Stimulated activated CD4-positive, alpha-beta T cell treated with anti-CD3 and anti-CD28 coated beads, Interleukin-15, amount 100 ng/mL, for 48 hours (primary cell): ENCODE measurements at places on chromosomes 7 and 10.

- DNase-seq, result no peak
Observed at GRCh38 chr7:136900005-136900404, 31.6 kb downstream of the CHRM2 start.

- no peak for DNase-seq
Observed at GRCh38 chr10:27815846-27816245, 70.2 kb upstream of the MKX start.

GRCh38 chr7:1853986-1854865 is 184.1 kb downstream of the ELFN1 start:
- no peak for DNase-seq

- DNase-seq, result no peak
Observed at GRCh38 chr10:96673318-96674099, 46.8 kb downstream of the PIK3AP1 start.

- no peak for DNase-seq
Observed at GRCh38 chr7:68722044-68722443, 876.2 kb upstream of the AUTS2 start.

DNA sequence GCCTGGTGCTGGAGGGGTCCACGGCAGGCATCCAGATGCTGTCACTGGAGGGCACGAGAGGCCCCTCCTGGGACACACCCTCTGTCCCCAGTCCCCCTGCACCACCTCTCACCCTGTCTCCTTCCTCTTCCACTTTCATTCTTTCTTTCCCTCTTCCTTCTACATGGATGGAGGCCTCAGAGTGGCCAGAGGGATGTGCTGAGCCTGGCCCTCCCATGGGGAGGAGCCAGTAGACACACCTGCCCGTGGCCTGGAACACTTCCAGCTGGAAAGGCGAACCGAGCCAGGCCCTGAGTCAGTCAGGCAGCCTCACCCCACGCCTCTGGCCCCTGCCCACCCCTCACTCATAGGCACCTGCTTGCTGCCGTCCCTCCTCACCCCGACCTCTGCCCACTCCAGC is 55.9 kb upstream of the MXI1 start:
- no peak for DNase-seq

GRCh38 chr7:80263821-80264220 is 129.2 kb downstream of the GNAI1 start:
- DNase-seq, result no peak

DNA sequence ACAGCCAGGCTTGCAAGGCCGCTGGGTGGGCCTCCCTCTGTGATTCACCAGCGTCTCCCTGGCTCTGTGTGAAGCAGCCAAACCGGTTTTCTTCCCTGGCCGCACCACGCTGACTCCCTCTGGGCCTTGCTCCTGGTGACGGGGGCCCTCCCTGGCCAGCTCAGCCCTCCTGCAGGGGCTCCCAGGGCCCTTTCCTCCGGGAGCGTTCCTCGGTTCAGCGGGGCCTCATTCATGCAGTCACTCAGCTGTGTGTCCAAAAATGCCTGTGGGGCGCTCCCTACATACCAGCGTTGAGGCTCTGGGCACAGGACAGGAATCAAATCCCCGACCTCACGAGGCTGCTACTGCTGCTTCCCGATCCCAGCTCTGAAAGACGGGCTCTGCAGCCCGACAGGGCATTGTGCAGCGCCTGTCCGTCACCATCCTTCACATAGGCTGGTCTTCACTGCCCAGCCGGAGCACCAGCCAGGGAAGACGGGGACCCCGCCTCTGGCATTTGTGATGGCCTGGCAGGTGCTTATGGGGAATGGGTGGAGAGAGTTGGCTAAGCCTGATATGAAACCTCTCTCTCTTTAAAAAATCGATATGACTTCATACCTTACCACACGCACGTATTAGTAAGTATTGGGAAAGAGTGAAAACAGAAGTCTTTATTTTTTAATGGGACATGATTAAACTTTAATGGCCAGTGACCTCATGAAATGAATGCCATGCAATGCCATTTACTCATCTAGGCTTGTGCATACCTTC is 110.0 kb upstream of the SHH start:
- DNase-seq, result no peak

DNA sequence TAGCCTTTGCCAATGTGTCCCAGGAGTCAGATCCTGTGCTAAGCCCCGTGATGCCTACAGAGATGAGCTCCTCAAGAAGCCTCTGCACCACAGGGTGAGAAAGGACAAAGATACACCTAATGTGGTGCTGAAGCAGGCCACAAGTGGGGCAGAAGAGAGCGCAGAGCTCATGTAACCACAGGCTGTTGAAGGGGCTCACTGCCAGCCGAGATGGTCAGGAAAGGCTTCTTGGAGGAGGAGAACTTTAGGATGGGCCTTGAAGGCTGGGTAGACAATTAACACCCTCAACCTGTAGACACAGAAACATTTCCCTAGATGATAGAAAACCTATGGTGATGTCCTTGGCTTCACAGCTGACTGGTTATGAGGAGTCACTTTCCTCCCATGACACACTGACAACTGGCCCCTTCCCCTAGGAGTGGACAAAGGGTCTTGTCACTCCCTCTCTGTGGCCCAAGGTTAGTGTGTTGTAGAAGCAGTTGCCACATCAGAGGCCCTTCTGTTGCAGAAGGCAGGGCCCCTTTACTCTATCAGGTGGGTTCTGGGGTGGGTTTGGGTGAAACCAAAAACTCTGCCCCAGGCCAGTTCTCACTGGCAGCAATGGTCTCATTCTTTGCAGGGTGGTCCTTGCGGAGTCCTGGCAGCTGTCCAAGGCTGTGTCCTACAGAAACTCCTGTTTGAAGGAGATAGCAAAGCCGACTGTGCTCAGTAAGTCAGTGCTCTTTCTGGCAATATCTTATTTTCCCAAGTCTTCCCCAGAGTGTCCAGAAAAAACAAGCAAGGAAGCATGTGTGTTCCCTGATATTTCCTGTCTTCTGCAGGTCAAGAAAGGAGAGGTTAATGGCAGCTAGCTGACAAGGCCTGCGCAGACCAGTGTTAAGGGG is 69.2 kb downstream of the MINDY4 start:
- DNase-seq, result no peak

DNA sequence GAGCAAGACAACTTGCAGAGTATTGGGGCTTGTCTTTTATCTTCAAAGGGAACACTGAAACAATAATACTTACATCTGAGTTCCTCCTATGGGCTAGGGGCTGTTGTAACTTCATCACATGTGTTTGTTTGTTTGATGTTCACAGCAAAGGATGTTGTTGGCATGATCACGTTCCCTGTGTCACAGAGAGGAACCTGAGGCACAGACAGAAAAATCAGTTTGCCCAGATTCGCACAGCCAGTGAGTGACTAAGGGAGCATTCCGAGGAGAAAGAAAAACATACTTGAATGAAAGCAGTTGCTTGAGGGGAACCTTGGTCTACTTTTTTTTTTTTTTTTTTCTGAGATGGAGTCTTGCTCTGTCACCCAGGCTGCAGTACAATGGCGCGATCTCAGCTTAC is 87.2 kb upstream of the PFKP start:
- DNase-seq, result no peak

DNA sequence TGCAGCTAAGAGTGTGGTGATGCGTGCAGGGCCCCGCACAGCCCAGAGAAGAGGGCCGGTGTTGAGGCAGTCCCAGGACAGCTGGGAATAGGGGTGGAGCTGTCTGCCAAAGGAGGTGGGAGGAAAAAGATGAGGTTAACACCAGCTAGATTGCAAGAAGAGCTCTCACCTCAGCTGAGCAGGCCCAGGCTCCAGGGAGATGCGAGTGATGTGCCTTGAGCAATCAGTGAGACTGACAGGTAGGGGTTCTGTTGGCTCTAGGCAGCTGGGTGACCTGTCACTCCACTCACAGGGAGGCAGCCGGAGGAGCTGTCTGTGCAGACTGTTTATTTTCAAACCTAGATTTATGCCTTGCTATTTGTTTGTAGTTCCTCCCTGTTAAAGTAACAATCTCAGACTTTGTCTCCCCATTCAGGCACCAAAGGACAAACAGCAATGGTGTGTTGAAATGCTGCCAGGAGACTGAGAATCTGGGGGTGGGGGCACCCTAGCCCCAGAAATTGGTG is 205.1 kb upstream of the CXCL12 start:
- DNase-seq, result no peak

DNA sequence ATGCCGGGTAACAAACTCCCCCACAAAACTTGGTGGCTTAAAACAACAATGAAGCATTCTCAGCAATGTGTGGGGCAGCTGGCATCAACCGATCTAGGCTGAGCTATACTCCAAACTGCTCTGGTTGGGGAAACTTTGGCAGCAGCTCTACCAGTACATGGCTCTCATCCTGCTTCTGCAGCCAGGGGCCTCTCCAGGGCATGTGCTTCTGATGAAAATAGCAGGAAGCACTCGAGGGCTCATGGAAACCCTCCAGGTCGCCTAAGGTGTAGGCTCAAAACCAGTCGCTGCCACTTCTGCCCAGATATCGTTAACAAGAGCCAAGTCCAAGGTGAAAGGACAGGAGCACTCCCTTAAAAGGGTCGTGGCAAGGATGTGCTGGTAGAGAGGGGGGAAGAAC is 134.1 kb downstream of the TEX36 start:
- no peak for DNase-seq

DNA sequence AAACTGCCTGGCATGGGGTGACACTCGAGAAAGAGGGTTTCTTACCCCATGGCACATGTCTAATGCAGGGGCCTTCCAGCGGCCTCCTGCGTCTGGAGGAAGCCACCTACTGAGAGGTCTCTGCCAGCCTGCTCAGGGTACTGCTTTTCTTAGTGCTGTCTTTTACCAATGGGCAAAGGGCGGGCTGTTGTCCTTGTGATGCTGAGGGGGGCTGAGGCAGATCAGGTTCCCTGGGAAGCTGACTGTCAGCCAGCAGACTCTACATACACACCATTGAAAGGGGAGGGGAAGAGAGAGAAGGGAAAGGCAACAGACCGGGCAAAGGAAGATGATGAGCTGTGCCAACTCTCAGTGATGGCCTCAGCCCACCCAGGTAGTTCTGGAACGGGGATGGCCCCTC is 48.7 kb downstream of the COL13A1 start:
- no peak for DNase-seq

DNA sequence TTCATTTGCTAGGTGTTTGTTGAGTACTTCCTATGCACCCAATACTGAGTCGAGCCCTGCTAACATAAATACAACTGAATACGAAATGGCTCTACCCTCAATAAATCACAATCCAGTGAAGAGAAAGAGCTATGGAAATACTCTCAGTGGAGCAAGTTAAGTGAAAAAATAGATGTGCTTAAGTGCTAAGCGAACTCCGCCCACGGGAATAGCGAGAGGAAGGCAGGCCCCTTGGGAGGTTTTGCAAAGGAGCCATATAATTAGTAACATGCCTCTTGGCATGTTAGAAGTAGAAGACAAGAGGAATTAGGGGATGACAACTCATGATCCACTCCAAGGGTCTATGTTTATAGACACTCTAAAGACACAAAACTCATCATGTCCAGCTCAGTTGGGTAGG is 42.8 kb upstream of the TSPAN33 start:
- DNase-seq, result no peak

GRCh38 chr10:113643183-113643582 is 20.7 kb downstream of the NRAP start:
- no peak for DNase-seq

- DNase-seq, result no peak
Observed at GRCh38 chr7:106365252-106366005, 80.6 kb upstream of the NAMPT start.

DNA sequence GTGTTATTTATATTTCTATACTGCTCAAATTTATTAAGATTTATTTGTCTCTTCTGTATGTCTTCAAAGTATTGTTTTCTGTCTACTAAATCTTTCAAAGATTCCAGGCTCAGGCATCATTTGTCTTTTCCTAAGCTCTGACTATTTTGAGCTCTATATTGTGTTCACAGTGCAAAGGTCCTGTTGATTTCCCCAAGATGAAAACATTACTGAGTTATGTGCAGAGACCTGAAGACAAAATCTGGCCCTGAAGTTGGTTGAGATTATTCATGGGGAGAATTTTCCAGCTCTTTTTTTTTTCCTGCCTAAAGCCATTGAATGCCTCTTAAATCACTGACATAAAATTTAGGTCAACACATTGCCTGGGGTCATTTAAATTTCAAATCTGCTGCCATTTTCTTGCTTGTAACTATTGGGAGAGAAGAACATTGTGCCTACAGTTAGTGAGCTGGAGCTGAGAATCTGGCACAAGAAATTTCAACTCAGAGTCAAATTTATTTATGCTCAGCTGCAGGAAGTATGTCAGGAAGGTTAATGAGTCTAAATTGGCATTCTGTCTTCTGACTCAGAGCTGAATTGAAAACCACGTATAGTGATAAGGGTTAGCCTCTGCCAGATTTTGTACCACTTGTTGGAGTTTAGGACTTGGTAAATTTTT is 31.6 kb downstream of the CSTF2T start:
- DNase-seq, result no peak

- no peak for DNase-seq
Observed at GRCh38 chr7:156309016-156309620, 331.5 kb upstream of the RNF32 start.

- DNase-seq, result no peak
Observed at GRCh38 chr7:8753355-8753754, 319.9 kb downstream of the NXPH1 start.

DNA sequence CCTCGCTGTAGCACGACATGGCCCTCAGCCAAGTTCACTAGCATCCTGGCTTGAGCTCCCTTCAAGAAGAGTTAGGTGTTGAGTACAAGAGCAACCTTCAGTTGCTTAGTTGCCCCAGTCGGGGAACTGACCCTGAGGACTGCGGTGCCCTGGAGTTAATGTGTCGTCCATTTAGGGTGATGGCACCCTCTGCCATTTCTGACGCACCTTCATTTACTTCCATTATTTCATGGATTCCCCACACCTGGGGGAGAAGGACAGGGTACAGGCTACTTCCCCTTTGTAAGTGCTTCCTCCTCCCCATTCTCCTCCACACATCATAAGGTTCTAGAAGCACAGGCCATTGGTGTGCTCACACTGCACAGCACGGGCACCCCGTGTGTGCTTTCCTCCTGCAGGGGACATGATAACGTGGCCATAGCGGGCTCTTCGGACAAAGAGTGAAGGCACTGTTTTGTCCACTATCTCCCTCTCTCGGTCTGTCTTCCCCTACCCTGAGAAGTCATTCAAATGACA is 1.8 kb downstream of the ALOX5 start:
- no peak for DNase-seq

GRCh38 chr7:98289333-98289875 is 7.9 kb downstream of the BRI3 start:
- no peak for DNase-seq

DNA sequence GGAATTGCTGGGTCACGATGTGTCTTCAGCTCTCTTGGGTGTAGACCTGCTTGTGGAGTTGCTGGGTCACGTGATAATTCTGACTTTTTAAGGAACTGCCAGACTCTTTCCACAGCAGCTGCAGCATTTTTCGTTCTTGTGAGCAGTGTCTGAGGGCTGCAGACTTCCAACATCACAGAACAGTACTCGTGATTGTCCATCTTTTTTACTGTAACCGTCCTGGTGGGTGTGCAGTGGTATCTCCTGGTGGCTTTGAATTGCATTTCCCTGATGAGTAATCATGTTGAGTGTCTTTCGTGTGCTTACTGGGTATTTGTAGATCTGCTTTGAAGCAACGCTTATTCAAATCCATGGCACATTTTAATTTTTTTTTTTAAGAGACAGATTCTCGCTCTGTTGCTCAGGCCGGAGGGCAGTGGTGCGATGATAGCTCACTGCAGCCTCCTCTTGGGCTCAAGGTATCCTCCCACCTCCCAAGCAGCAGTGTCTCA is 22.7 kb downstream of the INPP5A start:
- DNase-seq, result no peak

- DNase-seq, result no peak
Observed at GRCh38 chr10:127921753-127922145, 14.8 kb downstream of the PTPRE start.

GRCh38 chr7:106610996-106611886 is 49.7 kb downstream of the CCDC71L start:
- no peak for DNase-seq

GRCh38 chr7:8425223-8425622 is 8.2 kb upstream of the NXPH1 start:
- no peak for DNase-seq

- no peak for DNase-seq
Observed at GRCh38 chr7:141128931-141129330, 55.1 kb downstream of the TMEM178B start.
